ENCODE measurements at places on chromosomes 3 and 15.

DNA sequence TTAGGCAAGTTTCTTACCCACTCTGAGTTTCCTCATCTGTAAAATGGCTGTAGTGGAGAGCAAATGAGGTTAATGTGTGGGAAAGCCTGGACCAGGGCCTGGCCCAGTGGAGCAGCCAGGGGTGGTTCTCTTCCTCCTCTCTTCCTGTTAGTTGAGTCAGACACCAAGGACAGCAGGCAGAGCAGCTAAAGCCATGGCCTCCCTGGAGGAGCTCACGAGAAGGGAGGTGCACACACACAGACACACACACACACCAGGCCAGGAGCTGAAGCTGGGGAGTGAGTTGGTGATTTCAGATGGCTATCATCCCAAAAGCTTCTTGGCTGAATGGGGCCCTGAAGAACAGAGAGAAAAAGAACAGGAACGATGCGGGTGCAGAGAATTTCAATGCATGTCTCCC lies 33.2 kb upstream of the TSPAN3 start:
- DNase-seq = no peak

GRCh38 chr15:64383760-64384159 lies 2.5 kb upstream of the PCLAF start:
- no peak for DNase-seq

GRCh38 chr3:71074423-71074822 lies 509.1 kb downstream of the FOXP1 start:
- DNase-seq = no peak

GRCh38 chr3:181344331-181344730 lies 354.8 kb upstream of the DNAJC19 start:
- no peak for DNase-seq

- no peak for DNase-seq
Measured at GRCh38 chr3:46713898-46714552, 3.6 kb downstream of the PRSS50 start.

DNA sequence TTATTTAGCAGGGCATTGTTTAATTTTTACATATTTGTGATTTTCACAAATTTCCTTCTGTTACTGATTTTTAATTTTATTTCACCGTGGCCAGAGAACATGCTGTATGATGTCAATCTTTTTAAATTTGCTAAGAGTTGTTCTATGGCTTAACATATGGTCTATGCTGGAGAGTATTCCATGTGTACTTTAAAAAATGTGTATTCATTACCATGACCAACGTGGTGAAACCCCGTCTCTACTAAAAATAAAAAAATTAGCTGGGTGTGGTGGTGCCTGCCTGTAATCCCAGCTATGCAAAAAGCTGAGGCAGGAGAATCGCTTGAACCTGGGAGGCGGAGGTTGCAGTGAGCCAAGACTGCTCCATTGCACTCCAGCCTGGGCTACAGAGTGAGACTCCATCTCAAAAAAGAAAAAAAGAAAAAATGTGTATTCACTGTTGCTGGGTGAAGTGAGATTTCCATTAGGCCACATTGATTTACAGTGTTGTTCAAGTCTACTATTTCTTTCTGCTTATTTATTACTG lies 258.2 kb downstream of the EDEM1 start:
- DNase-seq = no peak

- no peak for DNase-seq
Measured at GRCh38 chr15:80640531-80641121, 54.5 kb upstream of the ABHD17C start.

DNA sequence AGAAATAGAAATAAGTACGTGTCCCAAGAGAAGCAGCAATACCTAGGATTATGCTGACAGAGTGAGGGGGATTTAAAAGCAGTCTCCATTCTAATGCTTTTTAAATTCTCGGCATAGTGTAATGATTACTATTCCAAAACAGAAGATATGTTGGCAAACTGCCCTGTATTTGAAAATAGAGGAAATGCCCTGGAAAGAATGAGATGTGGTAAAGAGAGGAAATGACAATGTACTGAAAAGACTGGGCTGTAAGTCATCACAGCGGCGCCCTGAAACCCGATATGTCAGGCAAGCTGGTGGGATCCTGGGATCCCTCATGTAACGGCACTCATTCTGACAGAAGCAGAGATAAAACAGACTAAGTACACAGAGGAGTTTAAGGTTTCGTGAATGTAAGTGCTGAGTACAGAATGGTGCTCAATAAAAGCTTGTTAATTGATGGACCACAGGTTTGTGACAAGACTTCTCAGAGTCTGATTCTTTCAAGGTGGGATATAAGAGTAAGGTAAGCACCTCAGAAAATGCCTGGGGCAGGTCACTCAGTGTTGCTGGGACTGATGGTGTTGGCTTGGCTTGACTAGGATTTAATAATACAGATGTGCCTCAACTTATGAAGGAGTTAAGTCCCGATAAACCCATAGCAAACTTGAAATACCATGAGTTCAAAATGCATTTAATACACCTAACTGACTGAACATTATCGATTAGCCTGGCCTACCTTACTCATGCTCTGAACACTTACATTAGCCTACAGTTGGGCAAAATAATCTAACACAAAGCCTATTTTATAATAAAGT lies 91.4 kb downstream of the NFKBIZ start:
- DNase-seq = peak; percentile 94

- no peak for DNase-seq
Measured at GRCh38 chr15:39860200-39860599, 59.9 kb downstream of the GPR176 start.

GRCh38 chr3:111702996-111703985 lies 108.1 kb upstream of the ZBED2 start:
- no peak for DNase-seq

DNA sequence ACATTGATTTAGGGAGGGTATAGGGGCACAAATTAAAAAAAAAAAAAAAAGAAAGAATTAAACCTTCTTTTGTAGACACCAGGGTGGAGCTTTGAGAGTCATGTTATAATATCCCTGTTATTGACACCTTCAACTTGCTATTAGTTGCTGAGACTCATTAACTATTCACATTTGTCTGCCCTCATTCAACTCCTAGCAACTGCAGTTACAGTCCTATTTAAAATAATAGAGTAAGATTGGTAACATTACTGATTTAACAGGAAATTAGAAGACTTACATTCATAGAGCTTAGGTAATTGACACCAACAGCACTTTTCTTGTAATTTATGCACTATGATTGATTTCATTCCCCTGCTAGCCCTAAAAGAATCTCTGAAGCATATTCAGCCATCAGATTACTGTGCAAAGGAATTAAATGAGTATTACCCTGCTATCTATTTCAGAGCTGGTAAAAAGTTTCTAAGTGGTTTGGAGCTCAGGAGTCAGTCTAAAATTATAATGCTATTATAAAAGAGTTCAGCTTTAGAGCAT lies 148.8 kb upstream of the TBL1XR1 start:
- DNase-seq = no peak

GRCh38 chr3:133827684-133828083 lies 22.1 kb downstream of the SRPRB start:
- DNase-seq = no peak

- DNase-seq = no peak
Measured at GRCh38 chr3:14518893-14519292, 21.2 kb downstream of the GRIP2 start.

GRCh38 chr3:51146781-51147180 lies 238.3 kb upstream of the MANF start:
- no peak for DNase-seq

- DNase-seq = no peak
Measured at GRCh38 chr15:91224755-91225380, 124.8 kb downstream of the SV2B start.

GRCh38 chr3:157023226-157023625 lies 136.7 kb downstream of the CCNL1 start:
- peak; percentile 47 for DNase-seq

DNA sequence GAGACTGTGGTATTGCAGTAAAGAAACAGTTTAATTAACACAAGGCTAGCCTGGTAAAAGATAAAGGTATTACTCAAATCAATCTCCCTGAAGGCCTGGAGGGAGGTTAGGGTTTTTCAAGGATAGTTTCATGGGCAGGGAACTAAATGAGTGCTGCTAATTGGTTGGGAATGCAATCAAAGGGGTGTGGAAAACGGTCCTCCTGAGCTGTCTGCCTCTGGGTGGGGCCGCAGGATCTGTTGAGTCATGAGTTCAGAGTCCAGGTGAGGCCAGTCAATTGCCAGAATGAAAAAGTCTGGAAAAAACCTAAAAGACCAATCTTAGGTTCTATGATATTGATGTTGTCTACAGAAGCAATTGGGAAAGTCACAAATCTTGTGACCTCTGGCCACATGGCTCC lies 293.2 kb downstream of the MCTP2 start:
- no peak for DNase-seq

DNA sequence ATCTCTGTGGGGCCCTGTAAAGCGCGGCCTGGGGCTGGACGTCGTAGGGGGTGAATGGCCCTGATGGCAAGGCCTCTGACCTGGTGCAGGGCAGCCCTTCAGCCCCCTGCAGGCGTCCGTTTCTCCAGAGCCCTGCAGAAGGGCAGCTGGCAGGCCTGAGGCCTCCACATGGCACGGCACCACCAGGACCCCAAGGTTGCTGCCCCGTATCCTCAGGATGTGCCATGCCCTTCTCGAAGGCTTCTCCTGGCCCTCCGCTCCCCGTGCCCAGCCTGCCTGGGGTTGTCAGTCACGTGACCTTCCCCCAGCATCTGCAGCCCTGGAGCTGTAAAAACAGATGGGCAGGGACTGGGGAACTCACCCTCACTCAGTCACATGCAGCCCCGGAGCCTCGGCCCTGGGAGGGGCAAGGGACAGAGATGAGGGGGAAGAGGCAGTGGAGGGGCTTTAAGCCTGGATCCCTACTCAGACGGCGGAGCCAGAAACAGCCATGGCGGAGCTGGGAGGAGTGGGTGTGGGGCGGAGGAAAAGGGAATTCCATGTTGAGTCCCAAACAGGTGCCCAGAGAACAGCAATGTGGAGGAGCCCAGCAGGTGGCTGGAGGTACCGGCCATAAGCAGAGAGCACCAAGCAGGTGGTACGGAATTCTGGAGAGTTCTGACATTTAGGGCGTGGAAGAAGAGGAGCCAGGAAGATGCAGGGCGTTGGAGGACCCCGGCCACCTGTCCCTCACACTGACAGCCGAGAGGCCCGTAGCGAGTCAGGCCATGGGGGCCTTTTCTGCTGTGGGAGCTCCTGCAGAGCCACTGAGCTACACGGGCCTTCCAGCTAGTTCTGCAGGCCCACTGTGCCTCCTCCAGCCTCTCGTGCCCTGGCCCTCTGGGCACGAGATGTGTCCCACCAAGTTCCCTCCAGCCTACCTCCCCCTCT lies 193.1 kb downstream of the XXYLT1 start:
- DNase-seq = no peak

DNA sequence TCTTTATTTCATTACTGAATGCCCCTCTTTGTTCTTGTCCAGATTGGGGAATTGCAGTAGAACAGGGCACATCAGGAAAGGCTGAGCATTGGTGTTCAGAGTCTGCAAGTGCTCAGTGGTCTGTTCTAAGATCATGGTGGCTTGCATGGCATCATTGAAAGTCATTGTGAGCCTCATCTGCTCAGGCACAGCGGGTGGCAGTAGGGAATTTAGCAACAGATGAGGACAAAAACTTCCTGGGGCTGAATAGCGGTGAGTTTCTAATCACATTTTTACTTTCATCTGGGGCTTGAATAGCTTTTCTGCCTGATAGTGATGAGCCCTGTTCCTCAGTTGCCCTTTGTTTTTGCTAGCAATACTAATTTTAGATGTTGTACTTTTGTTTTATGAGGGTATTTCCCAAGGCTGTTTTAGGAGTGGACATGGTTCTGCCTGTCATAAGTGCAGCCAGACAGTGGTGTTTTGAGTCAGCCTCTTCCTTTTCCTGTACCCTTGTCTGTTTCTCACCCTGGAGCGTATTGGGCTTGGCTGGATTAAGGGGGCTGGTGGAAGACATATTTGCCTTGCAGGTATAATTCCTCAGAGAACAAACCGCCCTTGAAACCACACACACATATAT lies 127.2 kb upstream of the IL12A start:
- DNase-seq = no peak

- no peak for DNase-seq
Measured at GRCh38 chr3:57681691-57682090, 11.2 kb downstream of the DENND6A start.

- DNase-seq = no peak
Measured at GRCh38 chr3:188021041-188021440, 132.9 kb upstream of the LPP start.

- no peak for DNase-seq
Measured at GRCh38 chr15:86855307-86856291, 775.9 kb downstream of the AGBL1 start.

- no peak for DNase-seq
Measured at GRCh38 chr3:111035902-111036301, 35.7 kb upstream of the NECTIN3 start.

DNA sequence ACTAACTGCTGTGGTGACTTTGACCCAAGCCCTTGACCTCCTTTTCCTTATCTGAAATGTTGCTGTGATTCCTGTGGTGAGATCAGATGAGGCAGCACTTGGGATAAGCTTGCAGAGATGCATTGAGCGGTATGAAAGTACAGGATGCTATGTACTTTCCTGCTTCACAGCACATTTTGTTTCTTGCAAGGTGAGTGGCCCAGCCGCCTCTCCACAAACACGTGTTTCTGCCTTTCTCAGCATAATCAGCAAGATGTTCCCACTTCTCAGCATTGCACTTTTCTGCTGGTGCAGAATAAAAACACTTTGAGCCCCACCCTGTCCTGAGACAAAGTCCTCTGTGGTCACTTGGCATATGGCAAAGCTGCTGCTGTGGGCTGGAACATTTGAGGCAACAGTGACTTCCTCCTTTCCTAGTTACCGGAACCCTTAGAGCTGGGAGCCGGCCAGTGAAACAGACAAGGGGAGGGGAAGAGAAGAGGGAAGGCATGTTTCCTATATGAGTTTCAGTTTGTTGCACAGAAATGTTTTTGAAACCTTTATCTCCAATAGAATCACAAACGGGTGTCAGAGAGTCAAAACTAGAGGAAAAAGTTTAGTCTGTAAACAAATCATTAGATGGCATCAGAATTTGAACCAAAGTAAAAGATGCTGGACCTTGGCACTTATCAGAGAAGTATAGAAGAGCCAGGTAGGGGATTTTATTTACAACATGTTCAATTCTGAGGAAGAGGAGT lies 5.0 kb downstream of the NUDT16 start:
- DNase-seq = no peak

- no peak for DNase-seq
Measured at GRCh38 chr3:46998121-46998851, 18.8 kb downstream of the NBEAL2 start.
